ENCODE measurements at places on chromosomes 6 and 20.

- no peak for DNase-seq
Measured at GRCh38 chr6:30691208-30691847, 544 bp upstream of the NRM start.

GRCh38 chr20:24980291-24981053 is 12.1 kb downstream of the APMAP start:
- DNase-seq = no peak

GRCh38 chr20:60069656-60070055 is 111.4 kb downstream of the CDH26 start:
- DNase-seq = no peak

DNA sequence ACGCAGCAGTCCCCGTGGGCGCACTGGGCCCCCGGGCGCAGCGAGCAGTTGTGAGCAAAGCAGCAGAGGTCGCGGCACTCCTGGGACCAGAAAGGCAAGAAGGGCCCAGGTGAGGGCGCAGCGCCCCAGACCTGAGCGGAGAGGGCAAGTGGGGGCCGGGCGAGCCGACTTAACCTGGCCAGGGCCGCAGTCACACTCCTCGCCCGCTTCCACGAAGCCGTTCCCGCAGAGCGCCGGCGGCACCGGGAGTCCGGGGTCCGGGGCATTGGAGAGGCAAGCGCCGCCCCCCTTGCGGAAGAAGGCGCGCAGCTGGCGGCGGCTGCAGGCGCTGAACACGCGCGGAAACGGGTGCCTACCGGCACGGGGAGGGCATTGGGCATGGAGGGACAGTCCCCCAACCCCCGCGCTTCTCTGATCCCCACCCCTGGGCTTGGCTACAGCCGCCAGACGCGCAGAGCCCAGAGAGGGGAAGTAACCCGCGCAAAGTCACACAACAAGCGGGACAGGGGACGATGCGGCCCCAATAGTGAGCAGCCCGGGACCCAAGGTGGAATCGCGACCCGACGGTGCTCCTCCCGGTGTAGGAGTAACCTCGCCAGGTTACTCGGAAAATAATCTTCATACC is 9.2 kb downstream of the ADAM33 start:
- no peak for DNase-seq

DNA sequence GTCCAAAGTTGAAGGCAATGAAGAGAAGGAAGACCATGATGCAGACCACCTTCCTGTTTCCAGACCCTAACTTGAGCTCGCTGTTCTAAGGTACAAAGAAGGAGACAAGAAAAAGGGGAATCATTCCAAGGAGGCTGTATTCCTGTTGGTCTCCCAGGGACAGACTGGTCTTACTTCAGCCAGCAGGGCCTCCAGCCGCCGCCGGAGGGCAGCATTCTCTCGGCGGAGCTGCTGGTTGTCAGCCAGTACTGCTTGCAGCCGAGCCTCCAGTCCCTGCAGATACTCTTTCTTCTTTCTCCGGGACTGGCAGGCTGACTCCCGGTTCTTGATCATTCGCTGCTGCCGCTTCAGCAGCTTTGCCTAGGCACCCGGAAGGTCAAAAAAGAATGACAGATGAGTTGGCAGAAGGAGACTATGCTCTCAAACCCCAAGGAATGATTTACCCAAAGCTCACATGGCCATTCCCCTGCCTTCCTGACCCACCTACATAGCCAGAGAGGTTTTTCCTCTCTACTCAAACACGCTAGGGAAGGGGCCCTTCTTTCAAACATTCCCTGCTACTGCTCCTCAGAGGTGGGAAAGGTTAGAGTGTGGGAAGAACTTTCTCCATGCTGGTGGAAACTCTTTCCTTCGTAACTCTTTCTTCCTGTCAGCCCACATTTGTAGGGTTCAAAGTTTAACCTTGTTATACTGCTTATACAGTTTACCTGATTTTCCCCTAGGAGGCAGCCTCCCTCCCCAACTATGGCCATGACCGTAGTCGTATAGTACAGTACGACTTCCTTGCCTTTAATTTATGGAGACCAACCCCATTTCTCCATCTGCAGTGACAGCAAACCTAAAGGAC is 9.0 kb downstream of the ATF6B start:
- peak; percentile 92 for DNase-seq

- DNase-seq = no peak
Measured at GRCh38 chr6:88482465-88482864, 316.3 kb upstream of the CNR1 start.

DNA sequence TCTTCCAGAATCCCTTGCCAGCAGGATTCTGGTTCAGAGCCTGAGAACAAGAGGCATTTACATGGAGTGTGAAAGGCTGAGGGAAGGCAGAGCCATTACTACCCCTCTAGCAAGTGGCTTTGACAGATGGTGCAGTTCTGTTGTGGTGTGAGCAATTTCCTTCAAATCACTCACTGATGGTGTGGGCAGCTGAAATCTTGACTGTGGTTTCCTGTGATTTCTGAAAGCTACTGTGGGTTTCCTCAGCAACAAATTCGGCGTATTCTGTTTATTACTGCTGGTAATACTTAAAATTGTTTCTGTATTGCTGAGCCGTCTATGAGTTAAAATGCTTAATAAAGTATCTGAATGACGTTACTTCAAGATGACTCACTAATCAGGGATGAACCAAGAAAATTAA is 181.5 kb upstream of the TCF21 start:
- peak; percentile 95 for DNase-seq

- no peak for DNase-seq
Measured at GRCh38 chr20:36736451-36737182, 9.3 kb downstream of the NDRG3 start.

DNA sequence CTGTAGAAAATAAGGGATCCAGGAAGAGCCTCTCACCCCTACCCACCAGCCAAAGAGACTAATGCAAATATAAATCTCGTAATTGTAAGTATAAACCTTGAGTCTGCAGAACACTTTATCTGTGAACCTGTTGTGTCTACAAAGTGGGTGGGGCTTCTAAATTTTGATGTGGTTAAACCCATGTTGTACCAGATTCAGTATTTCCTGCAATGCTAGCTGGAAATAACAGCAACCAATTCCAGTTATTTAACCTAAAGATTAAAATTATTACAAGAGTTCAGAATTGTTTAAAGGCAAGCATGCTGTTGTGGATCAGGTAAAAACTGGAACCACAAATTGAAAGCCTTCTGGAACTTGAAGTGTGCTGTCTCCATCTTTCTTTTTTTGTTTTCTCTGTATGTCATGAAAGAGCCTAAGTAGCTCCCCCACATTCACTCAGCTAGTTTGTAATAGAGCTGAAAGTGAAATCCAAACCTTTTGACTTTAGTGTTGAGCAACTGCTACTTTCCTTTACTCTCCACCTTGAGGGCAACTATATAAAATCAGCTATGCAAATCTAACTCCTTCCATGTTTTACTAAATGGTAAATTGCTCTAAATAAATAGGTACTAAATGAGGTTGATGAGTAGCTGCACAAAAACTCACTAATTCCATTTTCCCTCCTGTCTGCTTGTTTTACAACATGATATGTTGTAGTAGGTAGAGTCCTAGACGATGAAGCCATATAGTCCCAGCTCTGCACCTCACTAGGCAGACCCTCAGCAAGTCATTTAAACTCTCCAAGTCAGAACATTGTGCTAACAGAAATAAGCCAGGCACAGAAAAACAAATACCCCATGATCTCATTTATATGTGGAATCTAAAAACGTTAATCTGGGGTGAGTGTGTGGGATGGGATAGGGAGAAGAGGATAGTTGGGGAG is 17.9 kb upstream of the THEMIS start:
- DNase-seq = no peak

DNA sequence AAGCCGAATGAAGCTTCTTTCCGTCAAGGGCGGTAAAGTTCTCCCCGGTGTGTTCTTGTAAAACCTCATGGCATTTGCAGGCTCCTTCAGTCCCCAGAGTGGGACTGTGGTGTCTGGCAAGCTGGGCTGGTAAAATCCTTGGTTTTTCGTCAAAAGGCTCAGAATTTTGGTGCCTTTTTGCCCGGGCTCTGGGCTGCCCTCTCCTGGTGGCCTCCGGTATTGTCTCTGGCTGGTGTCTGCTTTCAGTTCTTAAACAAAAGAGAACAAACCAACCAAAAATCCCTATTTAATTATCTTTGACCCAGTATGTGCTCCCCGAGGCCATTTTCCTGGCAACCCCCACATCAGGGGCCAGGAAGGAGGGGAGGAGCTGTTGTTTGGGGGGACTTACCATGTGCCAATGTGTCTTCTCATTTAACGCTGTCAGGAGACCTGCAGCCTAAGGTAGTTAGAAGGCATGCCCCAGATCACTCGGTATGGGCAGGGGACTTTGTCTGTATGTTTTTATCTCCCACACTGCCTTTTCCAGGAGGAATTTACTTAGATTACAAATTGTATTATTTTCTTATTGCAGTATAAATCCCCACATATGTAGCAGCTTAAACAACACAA is 11.1 kb downstream of the CDH4 start:
- peak; percentile 33 for DNase-seq

GRCh38 chr6:4932228-4932903 is 71.5 kb downstream of the RPP40 start:
- DNase-seq = no peak

DNA sequence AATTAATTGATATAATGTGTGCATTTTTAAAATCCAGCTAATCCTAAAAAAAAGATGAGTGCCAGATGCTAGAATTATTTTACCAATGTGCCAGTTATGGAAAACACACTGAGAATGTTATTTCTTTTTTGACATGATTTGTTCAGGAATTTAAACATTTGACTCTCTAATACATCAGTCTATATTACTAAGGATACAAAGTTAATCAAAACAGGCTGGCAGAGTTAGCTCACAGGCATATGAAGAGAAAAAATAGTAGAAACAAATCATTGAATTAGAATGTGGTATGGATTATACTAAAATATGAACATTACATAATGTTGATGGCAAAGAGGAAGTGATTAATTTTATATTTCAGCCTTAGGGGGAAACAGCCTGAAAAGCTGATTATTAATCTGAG is 368.3 kb upstream of the GJE1 start:
- no peak for DNase-seq

DNA sequence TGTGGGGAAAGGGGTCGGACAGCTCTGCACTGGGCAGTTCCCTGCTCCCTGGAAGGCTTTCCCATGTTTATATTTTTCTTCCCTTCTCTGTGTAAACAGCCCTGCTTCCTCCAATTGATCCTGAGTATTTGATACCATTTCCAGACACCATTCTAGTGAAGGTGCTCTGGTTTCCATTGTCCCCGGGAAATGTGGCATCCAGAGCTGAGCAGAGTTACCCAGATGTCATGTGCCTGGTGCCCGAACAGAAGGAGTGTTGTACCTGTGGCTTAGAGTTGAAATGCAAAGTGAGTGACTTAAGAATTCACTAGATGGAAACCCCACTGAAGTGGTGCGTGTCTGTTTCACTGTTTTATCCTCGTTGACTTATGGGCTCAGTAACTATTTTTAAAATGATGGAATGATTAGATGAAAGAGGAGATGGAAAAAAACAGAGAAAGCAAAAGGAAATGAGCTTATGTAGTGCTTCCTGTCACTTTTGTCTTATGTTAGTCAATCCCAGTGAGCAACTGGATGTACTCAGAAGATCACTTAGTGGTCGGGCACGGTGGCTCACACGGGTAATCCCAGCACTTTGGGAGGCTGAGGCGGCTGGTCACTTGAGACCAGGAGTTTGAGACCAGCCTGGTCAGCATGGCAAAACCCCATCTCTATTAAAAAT is 83.8 kb downstream of the SASH1 start:
- DNase-seq = peak; percentile 26

DNA sequence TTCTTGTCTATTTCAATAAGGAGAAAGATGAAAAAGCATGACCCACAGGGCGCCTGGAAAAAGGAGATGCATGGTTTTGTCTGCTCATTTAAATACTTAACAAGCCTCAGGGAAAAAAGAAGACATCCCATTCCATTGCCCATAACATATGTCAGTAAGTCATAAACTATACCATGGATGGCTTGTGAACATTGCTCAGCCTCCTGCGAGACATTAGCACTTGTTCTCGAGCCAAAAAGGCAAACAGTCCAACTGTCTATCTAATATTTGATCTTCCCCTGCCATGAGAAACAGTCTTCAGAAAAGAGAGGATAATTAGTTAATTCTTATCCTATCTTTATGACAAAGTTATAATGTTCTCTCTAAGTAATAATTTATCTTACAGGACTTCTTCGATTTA is 527.4 kb downstream of the HACE1 start:
- no peak for DNase-seq

DNA sequence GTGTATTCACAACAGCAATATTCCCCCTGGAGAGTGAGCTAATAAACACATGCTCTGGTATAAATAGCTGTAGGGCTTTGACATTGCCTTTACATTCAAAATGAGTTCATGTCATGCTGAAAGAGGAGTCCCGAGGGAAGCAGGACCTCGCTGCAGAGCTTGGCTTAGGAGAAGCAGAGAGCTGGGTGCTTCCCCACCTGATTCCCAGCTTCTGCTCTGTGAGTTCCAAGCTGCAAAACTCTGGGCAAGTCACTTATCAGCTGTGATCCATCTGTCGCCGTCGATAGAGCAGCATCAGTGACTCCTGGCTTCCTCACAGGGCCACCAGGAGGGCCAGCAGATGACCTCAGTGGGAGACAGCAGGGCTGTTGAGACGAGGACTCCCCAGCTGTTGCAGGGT is 241.8 kb downstream of the ANKRD60 start:
- no peak for DNase-seq

DNA sequence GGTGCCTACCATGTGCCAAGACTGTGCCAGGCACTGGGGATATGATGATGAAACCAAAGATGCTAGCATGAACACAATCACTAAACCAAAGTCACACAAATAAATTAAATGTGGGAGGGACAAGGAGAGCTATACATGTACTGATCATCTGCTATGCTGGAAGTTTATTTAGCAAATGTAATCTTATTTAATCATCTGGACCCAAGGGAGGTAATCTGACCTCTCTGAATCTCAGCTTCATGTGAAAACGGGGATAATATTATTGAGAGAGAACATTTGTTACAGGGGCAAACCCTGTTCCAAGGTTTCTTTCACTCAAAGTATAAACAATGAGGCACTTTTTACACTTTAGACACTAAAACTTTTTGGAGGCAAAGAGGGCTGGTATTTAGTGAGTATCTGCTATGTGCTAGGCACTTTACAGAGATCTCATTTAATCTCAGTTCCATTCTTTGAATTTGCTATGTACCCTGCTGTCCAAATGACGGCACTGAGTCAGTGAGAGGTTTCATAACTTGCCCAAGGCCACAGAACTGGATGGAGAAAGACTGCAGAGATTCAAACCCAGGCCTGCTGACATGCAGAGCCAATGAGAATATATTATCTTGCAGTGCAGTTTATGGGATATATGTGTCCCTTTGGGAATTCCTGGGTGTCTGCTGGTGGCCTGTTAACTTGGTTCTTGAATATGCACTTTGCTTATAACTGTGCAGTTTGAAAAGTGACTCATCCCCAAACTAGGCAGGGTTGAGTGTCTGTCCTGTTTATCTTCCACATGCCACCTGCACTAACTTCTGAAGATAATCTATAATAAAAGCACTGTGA is 3.3 kb upstream of the ASXL1 start:
- DNase-seq = peak; percentile 63

- no peak for DNase-seq
Measured at GRCh38 chr6:89379281-89379680, 26.8 kb upstream of the UBE2J1 start.

DNA sequence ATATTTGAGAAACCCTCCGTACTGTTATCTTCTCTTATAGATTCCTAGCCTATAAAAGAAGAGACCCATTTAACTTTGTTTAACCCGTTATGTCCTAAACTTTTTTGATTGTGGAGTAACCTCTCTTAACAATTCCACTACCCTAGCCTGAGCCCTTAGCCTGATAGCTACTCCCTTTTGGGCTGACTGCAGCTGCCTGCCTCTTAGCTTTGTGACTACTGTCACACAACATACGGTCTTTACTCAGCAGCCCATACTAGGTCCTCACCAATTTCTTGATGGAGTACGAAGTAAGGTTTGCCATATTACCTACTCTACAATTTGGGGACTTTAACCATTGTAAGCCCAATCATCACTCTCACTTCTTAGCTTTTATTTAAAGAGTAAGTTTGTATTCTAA is 72.7 kb downstream of the QRSL1 start:
- no peak for DNase-seq
